ENCODE measurements at places on chromosomes 4 and X.

DNA sequence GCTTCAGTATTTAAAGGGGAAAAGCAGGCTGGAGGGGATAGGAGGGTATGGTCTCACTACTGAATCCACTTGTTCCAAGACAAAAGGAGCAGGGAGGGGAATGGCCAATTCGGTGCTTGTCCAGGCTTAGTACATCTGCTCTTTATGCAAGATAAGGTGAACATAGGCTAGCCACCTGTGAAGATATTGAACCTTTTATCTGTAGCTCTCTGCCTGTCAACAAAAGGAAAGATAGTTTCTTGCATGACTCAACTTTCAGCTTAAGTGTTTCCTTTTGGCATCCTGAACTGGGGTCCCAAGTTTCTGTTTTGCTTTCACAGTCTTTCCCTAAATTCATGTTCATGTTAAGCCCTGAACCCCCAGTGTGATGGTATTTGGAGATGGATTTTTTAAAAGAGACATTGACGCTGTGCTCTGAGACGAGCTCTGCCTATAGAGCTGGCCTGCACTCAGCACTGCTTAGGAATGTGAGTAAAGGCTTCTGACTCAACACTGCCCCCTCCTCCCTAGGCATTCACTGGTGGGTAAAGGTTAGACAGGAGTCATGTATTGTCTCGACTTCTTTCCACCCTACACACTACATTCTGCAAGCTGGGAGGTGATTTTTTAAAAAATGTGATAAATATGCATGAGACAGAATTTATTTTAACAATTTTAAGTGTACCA, 28.2 kb downstream of the FAM149A start:
- DNase-seq: peak; percentile 32

GRCh38 chrX:132093239-132093860, 34.5 kb downstream of the FRMD7 start:
- no peak for DNase-seq

GRCh38 chrX:122219226-122219625, 964.9 kb upstream of the GRIA3 start:
- DNase-seq: no peak

GRCh38 chrX:47649271-47649670, 1.1 kb downstream of the ELK1 start:
- DNase-seq: no peak

- DNase-seq: no peak
Measured at GRCh38 chr4:168877511-168878491, 132.3 kb downstream of the CBR4 start.

GRCh38 chrX:107272431-107272921, 66.1 kb downstream of the DNAAF6 start:
- DNase-seq: no peak

- DNase-seq: no peak
Measured at GRCh38 chrX:132740316-132741123, 217.9 kb downstream of the HS6ST2 start.

DNA sequence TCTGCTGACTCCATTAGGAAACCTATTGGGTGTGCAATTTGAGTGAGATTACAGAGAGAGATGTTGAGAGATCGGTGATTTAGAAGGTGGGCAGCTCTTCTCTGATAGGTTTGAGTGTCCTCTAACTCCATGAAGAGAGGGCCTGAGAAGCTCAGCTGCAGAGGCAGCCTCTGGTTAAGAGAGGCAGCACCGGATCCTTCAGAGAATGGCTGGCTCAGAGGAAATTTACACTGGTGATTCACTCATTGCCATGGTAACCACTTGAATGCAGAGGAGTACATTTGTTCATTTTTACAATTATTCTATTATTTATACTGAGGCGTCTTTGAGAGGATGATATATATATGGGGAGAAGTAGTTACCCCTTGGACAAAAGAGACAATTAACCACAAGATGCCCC, 171.7 kb downstream of the PDGFRA start:
- DNase-seq: peak; percentile 84

- DNase-seq: no peak
Measured at GRCh38 chr4:81197864-81198524, 17.0 kb downstream of the PRKG2 start.

DNA sequence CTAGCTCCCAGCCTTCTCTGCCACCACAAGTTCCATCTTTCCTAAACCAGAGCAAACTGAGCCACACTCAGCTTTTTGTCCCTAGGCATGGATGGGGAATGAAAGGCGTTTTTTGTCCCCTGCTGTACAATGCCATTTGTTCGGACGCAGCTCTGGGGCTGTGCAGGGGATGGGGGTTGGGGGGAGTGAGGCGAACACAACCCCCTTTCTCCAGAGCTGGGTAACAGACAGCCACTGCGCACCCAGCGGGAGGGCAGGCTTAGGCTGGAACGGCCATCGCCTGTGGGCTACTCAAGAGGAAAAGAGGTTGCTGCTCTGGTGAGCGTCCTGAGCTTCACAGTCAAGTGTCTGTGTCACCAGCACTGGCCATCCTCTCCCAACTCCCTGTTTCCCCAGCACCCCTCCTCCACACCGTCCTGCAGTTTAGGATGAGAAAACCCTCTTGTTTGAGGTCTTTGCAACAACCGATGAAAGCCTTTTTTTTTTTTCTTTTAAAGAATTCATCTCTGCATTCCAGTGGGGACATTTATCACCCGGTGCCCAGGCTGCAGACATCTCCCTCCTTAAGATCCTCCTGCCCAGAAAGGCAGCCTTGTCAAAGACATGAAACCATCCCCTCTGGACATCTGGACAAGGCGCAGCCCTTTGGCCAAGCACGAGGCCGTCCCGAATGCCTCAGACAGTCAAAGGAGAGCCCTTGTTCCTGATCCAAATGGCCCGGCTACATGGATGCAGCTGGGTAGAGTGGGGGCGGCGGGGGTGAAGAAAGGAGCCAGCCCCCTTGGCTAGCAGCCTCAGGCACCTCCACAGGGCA, 419.6 kb downstream of the BCOR start:
- DNase-seq: no peak

DNA sequence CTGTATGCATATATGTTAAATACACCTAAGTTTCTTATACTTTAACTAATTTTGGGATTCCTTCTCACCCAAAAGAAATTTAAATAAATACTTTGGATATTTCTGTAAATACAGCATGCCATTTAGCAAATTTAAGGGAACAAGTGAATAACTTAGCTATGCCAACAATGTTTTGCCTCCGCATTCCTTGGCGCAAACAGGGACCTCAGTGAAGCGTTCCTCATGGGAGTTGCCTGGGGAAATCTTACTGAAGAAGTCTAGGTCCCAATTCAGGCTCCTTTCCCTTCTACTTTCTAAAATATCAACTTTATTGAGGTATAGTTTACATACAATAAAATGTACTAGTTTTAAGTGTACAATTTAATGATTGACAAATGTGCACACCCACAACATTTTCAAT, 25.0 kb downstream of the COL4A5 start:
- DNase-seq: peak; percentile 12

- peak; percentile 74 for DNase-seq
Measured at GRCh38 chr4:76198411-76199237, 15.0 kb downstream of the SCARB2 start.

GRCh38 chr4:112739442-112739841, 102.5 kb downstream of the LARP7 start:
- DNase-seq: no peak

DNA sequence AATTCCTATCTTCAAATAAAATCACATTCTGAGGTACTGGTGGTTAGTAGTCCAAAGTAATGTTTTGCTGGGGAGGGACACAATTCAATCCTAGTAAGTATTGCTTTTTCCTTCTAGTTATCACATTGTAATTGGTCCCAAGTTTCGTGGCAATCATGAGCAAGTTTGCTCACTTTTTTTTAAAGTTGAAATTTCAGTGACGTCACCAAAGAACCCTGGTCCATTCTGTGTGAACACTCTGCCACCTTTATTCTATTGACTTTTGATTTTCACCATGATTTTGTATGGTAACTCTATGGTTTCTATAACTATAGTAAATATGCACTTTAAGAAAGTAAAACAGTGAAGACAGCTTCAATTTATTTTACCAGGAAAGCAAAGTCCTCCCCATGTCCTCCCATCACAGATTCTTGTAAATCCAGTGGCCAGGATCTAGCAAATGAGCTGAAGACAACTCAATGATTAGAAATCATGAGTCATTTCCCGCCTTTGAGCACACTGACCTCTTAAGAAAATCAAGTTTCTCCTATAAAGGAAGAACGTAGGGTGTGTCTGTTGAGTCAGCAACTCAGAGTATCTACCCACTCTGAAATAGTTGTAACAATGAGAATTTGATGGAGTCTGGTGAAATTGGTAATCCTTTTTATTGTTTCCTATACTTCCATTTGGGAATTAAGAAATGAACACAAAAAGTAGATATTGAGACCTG, 1306.6 kb upstream of the PABPC4L start:
- DNase-seq: peak; percentile 86

- DNase-seq: no peak
Measured at GRCh38 chr4:6466756-6467381, 5.5 kb downstream of the PPP2R2C start.

DNA sequence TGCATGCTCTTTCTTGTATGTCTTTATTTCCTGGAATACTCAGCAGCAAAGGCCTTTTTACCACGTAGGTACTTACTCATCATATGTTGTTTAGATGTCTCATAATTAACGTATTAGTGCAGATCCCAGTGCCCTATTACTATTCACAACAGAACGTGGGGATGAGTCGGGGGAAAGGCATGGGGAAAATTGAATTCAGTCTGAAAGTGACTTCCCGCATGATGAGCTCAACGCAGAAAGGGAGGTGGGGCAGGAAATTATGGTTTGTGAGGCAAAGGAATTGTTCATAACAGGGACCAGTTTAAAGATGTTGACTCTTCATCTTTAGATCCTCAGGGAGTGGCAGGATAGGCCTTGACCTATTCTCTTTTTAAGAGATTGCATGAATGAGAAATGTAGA, 2.0 kb upstream of the TMPRSS11D start:
- DNase-seq: peak; percentile 91

DNA sequence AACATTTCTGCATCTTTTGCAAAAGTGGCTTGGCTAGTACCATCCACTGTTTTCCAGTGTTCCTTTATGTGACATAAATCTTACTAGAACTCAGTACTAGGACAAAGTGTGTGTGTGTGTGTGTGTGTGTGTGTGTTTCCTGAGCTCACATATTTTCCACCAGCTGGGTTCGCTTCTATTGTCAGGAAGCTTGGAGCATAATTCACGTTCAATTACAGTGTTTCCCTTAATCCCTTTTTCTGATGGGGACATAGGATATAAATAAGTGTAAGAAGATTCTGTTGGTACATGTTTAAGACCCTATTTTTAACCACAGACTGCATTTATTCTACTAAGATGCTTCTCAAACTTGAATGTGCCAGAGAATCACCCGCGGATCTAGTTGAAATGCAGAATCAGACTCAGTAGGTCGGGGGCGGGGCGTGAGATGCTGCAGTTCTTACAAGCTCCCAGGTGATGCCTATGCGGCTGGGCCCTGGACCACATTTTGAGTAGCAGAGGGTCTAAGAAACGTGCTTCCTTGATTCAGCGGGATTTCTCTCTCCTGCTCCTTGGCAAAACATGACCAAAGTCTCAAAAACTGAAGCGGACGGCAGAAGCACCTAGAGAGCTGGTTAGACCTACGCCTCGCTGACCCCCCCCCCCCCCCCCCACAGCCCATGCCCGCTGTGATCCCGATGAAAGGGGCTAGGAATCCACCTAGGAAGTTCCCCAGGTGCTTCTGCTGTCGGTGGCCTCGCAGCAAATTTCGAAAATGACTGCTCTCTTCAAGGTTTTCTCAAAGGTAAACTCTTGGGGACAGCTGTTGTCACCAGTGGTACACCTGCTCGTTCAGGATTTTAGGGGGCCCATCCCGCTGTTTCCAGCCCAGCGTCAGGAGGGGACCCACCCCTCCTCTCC, 797 bp downstream of the CD99L2 start:
- peak; percentile 29 for DNase-seq

DNA sequence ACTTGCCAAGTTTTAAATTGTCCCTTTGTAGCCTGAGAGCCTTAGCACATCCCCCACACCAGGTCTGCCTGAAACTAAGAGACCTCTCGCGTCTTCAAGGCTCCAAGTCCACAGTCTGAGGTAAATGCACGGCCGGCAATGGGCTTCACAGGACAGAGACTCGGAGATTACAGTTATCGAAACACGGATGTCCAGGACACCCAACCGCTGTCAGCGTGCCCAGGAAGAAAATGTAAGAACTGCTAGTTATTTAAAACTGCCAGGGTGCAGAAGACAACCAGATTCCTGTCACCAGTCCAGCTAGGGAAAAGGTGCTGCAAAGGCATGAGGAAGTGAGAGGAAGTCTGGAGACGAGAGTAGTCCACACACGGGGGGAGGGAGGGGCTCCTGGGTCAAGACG, 28.9 kb downstream of the ZNF827 start:
- DNase-seq: no peak

DNA sequence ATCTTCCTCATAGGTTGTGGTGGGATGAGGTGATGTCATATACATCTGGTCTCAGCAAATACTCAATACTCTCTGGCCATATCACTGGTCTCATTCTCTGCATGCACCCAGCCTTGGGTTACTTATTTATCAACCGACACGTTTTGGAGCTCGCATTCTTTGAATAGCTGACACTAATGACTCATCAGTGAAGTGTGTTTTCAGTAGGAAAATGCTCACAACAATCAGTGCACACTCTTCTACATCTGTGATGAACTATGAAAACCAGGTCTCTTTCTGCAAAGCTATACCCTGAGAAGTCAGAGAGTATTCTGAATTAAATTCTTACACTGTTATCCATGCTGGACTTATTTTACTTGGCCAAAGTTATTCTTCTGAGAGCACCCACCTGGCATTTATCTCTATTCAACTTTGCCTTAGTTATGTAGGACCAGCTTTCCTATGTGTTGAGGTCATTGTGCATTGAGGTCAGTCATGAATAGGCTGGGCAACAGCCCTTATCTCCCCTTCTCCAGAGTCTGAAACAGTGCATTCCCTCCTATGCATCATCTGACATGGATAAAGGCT, 58.7 kb upstream of the DHX15 start:
- DNase-seq: peak; percentile 73

- DNase-seq: no peak
Measured at GRCh38 chr4:137194670-137195069, 337.6 kb downstream of the PCDH18 start.

DNA sequence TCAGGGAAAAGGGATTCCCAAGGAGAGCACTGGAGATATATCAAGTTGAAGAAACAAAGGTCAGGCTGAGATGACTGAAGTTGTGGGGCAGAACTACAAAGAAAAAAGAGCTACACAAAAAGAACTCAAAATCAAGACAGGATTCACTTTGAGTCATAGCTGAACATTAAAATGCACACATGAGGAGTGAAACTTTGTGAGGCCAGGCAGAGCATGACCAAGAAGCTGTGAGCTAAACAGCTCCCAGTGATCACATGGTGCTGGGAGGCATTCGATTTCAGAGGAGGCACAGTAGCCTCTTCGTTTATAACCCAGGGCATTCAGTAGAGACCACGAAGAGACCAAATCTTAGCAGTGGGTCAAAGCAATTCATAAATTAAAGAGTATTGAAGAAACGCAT, 145.3 kb downstream of the ATRX start:
- no peak for DNase-seq

DNA sequence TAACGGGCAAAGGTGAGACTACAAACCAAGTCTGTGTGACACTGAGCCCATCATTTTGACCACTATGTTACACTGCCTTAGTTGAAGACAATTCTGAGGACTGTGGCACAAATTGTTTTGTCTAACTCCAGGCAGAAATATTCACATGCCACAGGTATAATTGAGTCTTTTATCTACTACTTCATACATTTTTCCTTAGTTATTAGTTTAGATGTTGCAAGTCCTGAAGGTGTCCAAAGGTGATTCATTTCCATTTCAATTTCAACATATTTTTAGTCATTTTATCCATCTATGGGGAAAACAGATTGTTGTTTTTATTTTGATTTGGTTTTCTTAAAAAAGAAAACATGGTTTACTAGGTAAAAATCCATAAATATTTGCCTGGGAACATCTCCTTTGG, 341.7 kb upstream of the SMIM31 start:
- DNase-seq: no peak

- DNase-seq: no peak
Measured at GRCh38 chr4:107115185-107115847, 79.2 kb upstream of the DKK2 start.

Data from M059J (cell line).